Fibroblast of skin of scalp (primary cell): ENCODE measurements at places on chromosomes 1 and 21.

GRCh38 chr1:47448462-47449222 is 10.8 kb downstream of the FOXD2 start:
- DNase-seq = no peak

DNA sequence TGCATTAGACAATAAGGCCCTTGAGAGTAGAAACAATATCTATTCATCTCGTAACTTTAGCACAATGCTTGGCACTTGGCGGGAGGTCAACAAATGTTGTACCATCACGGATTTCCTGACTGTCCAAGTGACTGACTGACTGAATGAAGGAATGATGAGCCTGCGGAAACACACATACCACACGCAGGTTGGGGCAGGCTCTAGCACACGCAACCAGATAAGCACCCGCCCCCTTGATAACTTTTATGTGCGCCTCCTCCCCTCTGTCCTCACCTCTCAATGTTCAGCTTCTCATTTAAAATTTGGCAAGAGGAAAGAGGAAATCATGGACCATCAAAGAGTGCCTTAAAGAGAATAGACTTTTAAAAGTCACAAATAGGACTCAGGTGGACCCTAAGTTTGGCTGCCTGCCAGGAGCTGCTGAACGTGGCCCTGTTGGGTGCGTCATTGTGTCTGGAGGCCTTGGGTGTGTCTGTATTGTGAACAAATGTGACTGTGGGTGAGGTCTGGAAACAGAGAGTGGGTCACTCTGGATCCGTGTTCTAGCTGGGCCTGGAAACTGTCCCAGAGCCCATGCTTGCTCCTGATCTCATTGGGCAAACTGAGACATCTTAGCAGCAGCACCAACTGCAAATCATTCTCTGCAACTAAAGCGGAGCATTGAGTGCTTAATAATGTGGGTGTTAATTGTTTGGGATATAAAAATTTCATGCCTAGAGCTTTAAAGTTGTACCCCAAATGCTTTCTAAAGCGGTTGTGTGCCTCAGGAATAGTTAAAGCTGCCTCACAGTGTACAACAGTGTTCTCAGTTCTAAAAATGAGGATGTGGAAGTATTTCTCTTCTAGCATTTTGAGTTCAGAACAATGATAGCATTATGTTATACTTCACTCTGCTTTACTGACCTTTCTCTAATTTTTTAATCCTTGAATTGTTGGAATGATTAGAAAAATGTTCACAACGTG is 47.6 kb upstream of the ABCG1 start:
- no peak for DNase-seq

DNA sequence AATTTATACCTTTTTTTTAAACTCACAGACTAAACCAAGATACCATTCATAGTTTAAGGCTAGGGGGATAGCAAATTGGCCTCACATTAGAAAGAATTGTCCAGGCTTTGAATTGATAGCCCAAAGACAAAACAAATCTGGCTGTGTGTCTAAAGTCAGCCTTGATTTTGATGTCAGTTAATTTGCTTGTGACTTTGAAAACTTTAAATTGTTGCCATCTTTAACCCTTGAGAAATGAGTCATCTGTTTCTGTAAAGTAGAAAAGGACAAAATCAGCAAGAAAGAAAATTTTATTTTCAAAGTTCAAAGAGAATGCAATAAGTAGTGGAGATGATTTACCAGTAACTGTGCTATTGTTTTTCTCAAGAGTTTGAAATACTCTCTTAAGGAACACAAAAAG is 184.5 kb downstream of the RGS7 start:
- no peak for DNase-seq

GRCh38 chr1:151970128-151970527 is 23.5 kb downstream of the S100A10 start:
- no peak for DNase-seq
